ENCODE measurements at places on chromosomes 1 and 21. TPM values are rescaled to one million over a fixed set of nuclear protein-coding genes. Genes with fewer than 3 reads are reported as not detected.

DNA sequence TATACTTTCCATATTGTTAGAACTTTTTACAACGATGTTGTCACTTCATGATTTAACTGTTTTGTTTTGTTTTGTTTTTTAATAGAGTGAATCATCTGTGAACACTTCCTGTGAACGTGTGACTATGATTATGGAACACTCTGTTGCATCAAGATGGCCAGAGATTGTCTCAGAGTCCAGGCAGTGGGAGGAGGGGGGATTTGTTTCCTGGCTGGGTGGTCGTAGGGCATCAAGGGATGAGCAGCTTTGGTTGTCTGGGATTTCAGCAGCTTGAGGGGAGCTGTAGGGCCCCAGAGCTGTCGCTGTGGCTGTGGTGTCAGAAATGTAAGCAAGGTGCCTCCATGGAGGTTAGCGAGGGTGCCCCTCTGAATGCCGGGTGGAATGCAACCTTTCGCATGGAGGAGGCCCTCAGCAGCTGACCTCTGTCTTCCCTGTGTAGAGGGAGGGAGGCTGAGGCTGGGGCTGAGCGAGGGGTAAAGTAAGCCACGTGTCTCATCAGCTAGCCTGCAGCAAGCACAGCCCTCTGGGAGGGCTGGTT, 21.4 kb downstream of the NEK2 start:
- DNase-seq = no peak

DNA sequence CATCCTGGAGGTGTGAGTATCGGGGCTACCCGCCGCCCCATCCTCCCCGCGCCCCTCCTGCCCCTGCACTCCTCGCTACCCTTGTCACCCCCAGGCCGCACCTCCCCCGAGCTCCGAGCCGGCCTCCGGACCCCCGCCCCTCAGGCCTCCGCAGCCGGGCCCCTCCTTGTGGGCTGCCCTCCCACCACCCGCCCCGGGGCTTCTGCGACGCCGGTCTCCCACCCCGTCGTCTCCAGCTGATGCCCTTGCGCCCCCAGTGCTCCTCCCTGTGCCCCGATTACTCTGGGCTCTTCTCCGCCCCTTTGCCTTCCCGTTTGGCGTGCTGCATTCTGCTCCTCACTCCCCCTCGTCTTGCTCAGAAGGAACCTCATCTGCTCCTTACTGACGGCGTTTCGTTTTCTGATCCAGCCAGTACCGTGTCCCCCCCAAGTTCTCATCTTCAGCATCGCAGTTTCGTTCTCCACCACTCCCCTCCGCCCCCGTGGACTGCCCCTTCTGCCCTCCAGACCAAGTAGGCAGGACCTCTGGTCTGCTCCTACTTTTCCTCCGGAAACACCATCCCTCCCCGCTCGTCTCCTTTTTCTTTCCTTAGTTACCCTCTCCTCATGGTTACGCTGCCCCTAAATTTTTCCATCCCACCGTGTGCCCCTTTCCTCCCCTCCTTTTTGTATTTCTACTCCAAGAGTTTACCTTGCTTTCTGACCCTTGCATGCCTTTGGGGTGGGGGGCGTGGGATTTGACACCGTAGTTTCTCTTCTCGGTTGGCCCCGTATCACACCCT, 841 bp downstream of the SNX27 start:
- peak; percentile 55 for DNase-seq

GRCh38 chr1:216422821-216423520, at the start of gene USH2A:
TSS of gene USH2A (minus strand) at chr1:216423448. CDS start at chr1:216422336, 1,112 bp downstream.
- peak; percentile 21 for DNase-seq

- DNase-seq = peak; percentile 74
Observed at GRCh38 chr1:2046174-2046917, 3.9 kb upstream of the PRKCZ start.

GRCh38 chr1:44237721-44238457, 24.6 kb downstream of the DMAP1 start:
- DNase-seq = peak; percentile 55

DNA sequence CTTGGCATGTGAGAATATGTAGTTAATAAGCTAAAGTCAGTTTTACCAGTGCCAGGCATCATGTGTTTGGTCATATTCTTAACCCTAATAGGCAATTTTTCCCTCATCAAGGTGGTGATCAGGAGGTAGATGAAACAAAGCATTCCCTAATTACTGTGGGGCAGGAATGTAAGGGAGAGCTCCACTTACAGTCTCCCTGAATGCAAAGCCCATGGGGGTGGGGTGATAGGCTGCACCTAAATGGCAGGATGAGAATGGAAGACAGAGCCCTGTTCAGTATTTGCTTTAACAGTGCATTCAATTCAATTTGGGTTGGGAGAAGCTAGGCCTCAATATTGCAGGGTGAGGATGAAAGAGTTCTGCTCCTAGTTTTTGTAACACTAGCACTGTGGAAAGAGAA, 23.4 kb downstream of the ZNF678 start:
- DNase-seq = no peak

- DNase-seq = no peak
Observed at GRCh38 chr1:167752219-167752985, 30.6 kb downstream of the MPZL1 start.

DNA sequence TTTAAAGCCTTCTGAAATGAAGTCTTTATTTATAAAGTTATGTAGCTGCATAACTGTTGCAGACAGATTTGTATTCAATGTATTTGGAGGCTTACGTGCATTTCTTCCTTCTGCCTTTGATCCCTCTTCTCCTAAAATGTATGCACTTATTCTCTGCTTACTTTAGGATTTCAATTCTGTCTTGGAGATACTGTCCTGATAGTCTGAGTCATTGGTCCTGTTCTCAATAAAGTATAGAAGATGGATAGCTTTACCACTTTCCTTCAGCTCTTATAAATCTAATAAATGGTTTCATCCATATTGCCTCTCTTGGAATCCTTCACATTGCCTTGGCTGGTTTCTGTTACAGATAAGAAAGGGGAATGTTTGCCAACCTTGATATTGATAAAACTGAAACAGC, 430.1 kb upstream of the CAMK1G start:
- no peak for DNase-seq

DNA sequence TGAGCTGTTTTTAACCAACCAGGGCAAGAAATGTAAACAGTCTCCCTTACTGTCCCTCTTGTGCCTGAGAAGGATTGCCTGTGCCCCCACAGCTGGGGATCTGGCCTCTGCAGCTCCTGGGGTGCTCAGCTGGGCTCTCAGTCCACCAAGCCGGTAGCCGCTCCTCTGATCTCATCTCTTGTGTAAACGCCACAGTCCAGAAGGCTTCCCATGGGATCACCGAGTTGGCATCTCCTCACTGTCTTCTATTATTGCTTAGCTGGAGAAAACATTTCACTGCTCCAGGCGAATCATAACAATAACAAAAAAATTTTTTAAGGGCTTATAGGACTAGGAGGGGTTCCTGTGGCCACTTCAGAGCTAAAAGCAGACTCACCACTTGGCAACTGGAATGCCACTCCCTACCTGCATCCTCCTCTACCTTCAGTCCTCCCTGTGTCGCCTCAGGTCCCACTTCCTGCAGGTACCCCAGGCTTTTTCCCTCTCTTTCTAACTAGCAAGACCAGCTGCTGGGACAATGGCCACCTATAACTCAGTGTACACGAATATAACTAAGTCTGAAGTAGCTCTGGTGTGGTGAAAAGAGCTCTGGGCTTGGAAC, 75.8 kb downstream of the ATP1A1 start:
- no peak for DNase-seq

PTGER3 gene
- polyA plus RNA-seq = 3.6 TPM

ZNF697 gene
- 9.1 TPM for polyA plus RNA-seq

MARK1 gene
- polyA plus RNA-seq = 25.5 TPM

NR5A2 gene
- polyA plus RNA-seq = 1.3 TPM

WDR77 gene
- 33.7 TPM for polyA plus RNA-seq

DOP1B gene
- 9.6 TPM for polyA plus RNA-seq

SPRR3 gene
- polyA plus RNA-seq = not detected

MYCL gene
- 3.1 TPM for polyA plus RNA-seq
